ENCODE measurements at places on chromosomes 11 and 22.

GRCh38 chr22:19761725-19762567 is 1.4 kb downstream of the TBX1 start:
- DNase-seq, result no peak

DNA sequence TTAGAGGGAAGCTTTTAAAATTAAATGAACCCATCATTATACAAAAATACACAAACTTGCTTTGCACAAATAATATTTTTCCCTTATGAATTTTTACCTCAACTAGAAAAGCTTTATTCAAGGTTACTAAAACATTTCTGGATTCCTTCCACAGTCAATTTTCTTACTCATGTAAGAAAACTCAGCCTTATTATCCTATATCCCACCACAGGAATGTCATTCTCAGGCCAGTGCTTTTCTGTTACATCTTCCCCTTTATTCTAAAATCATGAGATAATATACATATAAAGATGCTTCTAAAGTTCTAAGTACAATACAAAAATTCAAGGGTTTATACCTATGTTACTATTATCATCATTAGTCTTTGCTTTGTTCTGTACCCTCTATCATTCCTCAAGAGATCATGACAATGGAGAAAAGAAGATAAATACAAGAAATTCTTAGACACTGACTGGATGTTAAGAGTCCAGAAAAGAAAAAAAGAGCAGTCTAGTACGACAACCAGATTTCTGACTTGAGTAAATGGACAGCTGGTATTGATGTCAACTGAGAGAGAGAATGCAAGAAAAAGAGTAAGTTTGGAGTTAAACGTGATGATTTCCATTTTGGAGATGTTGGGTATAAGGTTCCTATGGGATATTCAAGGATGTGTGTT is 60.3 kb downstream of the MTMR2 start:
- DNase-seq, result peak; percentile 47

- no peak for DNase-seq
Measured at GRCh38 chr11:123430721-123431497, 840 bp downstream of the GRAMD1B start.

DNA sequence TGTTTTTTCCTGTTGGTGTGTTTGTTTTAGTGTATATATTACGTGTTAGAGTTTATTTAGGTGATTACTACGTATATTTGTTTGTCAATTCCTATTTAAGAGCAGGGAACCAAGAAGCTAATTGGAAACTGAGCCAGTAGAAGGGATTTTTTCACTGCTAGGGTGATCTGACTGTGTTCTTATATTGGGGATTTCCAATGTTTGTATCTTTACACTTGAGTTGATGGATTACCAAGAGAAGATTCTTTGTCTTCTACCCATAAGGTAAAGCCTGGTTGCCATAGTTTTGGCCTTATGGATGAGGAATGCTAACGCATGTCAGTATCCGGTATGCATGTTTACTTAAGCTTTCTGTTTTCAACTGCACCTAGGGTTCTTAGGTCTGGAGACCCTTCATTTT is 35.6 kb downstream of the SIK2 start:
- DNase-seq, result no peak

DNA sequence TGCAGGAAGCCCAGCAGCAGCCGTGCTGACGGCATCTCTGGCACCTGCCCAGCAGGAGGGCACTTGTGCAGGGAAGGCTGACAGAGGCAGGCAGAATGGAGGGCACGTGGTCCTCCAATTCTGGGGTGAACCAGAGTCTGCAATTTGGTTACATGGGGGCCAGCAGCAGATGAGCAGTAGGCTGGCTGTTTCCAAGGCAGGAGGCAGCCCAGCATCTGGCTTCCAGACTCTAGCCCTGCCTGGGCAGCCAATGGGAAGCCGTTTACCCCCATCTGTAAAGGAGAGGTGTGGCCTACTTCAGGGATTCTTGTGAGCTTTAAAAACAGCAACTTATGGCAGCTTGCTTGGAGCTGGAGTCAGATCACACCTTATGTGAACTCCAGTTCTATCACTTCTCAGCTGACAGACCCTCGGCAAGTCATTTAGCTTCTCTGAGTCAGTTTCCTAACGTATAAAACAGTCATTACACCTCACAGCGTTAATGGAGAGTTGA is 27.9 kb upstream of the RASL10A start:
- DNase-seq, result no peak

- no peak for DNase-seq
Measured at GRCh38 chr11:133402551-133402950, 129.8 kb downstream of the OPCML start.

DNA sequence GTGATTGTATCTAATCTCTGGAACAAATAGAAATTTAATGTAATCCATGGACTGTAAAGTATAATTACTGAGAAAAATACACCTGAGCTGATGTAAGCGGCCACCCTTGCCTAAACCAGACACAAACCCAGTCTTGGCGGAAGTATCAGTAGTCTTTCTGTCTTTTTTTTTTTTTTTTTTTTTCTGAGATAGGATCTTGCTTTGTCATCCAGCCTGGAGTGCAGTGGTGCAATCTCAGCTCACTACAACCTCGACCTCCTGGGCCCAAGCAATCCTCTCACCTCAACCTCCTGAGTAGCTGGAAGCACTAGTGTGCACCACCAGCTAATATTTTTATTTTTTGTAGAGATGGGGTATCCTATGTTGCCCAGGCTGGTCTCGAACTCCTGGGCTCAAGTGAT is 5.5 kb upstream of the CXCR5 start:
- DNase-seq, result no peak

DNA sequence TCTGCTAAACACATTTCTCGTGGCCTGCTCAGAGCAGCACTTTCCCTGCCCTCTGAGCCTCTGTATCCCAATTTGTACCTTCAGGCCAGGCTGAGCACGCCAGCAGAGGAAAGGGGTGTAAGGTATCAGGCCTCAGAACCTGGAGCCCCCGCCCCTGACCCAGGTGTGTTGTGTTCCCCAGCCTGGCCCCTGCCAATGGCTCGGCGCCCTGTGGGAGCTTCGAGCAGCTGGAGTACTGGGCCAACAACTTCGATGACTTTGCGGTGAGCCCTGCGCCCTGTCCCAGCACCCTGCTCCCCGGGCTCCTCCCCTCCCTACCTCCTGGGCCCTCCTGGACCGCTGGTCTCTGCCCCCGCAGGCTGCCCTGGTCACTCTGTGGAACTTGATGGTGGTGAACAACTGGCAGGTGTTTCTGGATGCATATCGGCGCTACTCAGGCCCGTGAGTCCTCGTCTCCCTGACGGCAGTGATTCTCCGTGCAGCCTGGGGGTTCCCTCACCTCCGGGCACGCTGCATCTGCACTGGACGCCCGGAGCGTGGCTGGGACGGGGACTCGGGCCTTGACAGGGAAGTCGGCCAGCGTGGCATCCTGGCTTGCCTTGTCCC is 36.9 kb downstream of the TPCN2 start:
- DNase-seq, result no peak

- no peak for DNase-seq
Measured at GRCh38 chr22:41846268-41846987, 13.5 kb downstream of the SREBF2 start.

DNA sequence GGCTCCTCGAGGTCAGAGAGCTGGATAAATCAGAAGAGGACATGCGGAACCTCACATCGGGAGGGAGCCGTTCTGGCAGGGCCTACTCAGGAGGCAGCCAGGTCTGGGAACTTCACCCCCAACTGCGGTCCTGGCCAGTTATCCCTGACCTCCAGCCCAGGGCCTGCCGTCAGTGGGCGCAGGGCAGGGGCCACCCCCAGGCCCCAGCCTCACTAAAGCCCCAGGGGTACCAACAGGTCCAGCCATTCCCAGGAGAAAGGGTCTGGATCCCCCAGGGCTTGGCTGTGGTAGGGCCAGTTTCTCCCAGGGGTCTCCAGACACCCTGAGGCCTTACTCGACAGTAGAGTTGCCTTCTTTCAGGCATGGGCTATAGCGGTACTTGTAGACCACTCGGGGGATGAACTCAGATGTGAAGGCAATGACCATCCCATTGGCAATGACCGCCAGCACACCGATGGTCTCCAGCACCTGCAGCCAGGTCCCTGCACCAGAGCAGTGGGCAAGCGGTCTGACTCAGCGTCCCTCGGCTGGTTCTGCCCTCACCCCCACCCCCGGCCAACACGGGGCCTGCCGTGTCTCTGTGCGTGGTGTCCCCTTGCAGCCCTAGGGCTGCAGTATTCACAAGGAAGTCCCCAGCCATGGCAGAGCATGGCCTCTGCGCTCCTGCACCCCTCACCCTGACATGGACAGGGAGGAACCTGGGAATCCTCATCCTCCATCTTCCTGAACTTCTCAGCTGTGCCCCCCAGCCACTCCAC is 4.6 kb upstream of the SIGIRR start:
- no peak for DNase-seq

Data from skeletal muscle cell (primary cell).